Activated CD8-positive, alpha-beta memory T cell treated with anti-CD3 and anti-CD28 coated beads for 1 hour (primary cell): ENCODE measurements at places on chromosomes 5 and 9.
A peak's percentile ranks its signal among the peaks of the same experiment; 100 is the strongest.

DNA sequence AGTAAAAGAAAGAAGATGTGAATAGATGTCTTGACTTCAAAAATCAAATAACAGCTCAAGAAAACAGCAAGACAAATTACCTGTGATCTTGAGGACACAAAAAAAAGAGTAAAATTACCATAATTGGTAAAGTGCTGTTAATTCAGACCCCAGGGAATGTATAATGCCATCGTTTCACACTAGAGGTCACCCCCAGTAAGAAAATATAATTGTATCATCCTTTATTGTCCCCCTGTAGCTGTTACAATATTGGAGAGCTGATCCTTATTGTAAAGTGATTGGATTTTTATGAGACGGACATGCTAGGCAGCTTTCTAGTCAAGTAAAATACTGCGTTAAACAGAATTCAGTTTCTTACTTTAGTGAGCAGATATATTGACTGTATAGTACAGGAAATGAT lies 377.0 kb downstream of the TLE1 start:
- no peak for DNase-seq

- no peak for DNase-seq
Measured at GRCh38 chr5:6814816-6815215, 101.6 kb downstream of the TENT4A start.

GRCh38 chr9:128689293-128689774 lies 312 bp downstream of the SET start:
- DNase-seq, result peak; percentile 20

DNA sequence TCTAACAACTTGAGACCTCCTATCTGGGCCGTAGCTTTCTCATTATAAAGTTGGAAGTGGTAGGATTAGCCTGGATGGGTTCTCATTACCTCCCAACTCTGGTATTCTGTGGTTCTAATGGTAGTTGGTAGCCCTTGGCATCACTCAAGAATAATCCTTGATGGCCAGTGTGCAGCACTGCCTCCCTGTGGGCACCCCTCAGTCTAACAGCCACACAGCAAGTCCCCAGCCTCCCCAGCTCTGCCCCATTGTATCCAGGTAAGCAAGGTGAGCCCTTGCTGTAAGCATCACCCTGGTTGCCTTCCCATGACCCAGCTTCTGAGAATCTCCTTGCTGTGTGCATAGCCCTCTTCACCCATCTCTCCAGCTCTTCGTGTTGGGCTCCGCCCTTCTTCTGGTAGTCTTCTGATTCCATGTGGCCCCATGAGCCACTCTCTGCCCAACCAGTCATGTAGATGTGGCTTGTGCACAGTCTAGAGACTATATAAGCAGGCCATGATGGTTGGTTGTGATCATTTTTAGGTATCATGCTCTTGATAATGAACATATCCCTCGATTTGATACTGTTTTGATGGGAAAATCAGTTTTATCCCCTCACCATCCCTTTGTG lies 57.6 kb upstream of the GRHPR start:
- DNase-seq, result no peak

- DNase-seq, result no peak
Measured at GRCh38 chr5:131942016-131942415, 3.4 kb downstream of the MEIKIN start.

GRCh38 chr5:171961117-171961516 lies 45.3 kb downstream of the FBXW11 start:
- no peak for DNase-seq

- no peak for DNase-seq
Measured at GRCh38 chr5:107324071-107324470, 346.7 kb downstream of the EFNA5 start.

GRCh38 chr5:29960323-29960722 lies 1233.2 kb upstream of the CDH6 start:
- DNase-seq, result no peak

- no peak for DNase-seq
Measured at GRCh38 chr5:94746731-94747124, 128.3 kb downstream of the SLF1 start.

DNA sequence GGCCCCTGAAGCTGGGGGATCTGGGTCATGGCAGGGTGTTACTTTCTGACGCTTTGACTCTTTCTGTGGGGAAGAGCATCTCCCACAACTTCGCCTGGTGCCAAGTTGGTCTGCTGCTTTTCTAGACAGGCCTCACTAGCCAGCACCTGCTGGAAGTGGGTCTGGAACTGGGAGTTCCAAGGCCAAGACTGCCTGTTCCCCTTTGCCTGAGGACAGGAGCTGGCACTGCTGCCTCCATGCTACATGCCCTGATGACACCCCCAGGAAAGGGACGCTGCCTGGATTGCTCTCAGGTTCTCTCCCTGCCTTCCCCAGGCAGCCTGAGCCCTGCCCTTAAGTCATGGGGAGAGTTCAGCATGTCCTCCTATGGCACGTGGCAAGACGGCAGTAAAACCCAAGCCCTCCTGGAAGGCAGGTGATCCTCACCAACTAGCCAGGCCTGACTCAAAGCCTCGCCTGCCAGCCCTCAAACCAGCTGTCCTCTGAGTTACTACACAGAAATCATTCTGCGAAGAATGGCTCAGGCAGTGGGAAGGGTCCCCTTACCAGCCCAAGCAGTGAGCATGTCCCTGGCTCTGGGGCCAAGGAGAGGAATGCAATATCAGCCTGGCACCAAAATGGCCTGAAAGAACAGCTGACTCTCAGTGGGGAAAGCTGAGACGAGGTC lies 35.8 kb downstream of the SEC61B start:
- no peak for DNase-seq

DNA sequence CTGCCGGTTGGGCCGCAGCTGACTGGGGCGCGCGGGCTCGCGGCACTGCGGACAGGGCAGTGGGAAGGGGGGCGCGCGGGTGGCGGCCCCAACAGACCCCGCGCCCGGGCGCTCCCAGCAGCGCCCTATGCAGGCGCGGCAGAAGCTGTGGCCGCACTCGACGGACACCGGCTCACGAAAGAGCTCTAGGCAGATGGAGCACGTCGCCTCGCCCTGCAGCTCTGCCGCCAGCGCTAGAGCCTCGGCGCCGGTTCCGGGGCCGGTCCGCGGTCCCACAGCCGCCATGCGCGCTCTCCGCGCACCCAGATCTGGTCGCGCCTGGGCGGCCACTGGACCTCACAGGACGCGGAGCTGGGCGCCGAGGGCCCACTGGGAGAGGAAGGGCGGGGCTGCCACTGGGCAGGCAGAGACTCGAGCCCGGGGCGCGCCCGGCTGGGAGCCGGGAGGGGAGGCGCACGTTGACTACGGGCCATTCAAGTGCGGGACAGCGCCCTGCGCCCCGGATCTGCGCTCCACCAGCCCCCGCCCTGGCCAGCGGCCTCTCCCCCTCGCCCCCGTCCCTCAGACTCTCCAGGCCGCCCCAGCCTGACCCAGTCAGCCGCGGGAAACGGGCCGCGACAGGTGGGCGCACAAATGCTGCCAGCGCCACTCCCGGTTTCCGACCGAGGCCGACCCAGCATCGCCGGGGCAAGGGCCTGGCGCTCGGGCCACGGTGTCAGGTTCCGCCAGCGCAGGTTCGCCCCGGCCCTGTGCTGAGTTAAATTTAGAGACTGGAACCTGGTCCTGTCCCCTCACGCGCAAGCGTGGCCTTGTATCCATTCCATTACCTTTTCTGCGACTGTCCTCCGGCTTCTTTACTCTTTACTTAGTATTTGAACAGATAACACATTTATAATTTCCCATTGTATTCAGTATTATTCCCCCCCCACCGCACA lies at the start of gene TRIM7:
Gene TRIM7, minus strand, starts transcription at position 371 of the 935 bp plus-strand sequence. Its CDS starts 86 bp downstream, at position 285.
- no peak for DNase-seq

DNA sequence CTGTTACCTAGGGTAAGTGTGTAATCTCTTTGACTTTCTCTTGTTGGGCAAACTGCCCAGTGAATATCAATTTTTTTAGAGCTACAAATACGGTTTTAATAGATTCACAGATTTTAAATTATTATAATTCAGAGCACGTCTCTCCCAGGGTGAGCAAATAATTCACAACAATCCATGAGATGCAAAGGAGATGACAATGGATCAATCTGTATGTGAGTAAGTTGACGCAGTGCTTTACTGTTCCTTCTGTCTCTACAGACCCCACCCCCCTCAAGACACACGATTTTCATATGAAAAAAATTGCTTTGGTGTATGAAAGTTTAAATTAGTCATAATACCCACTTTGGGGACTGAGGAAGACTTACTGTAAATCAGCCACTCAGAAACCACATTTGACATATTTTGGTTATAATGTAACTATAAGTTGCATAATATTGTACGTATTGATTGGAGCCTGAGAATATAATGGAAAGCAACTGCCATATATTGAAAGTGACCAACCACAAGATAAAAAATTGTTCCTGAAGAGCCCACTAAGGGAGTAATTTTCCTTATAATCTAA lies 201.7 kb downstream of the BNC2 start:
- no peak for DNase-seq

- DNase-seq, result no peak
Measured at GRCh38 chr5:30781643-30782042, 411.8 kb upstream of the CDH6 start.

DNA sequence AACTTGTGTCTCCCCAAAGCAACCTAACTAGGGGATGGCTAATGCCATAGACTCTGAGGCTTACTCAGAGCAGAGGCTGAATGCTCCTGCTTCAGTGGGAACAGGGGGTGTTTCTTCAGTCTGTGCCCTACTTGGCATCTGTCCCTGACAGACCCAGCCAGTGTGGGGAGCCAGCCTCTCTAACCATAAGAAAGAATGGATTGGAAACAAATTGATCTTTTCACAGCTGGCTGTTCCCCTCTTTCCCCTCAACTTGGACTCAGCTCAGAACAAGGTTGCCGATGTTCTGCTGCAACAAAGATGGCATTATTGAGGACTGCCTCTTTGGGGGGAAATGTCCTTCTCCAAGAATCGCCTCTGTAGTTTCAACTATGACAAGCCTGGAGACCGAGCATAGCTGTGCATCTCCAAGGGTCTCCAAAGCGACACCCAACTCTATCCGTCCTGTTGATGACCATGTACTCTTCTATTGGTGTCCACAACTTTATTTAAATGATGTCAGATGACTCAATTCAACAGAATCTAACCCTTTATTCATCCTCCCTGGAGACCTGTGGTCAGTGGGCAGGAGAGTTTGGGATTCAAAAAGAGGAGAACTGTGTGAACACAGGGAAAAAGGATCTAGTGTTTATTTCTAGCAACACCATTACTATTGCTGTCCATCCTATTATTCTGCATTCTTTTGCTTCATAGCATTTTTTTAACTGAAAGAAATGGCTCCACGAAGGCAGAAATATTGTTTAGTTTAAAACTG lies 24.7 kb upstream of the TNC start:
- DNase-seq, result no peak

DNA sequence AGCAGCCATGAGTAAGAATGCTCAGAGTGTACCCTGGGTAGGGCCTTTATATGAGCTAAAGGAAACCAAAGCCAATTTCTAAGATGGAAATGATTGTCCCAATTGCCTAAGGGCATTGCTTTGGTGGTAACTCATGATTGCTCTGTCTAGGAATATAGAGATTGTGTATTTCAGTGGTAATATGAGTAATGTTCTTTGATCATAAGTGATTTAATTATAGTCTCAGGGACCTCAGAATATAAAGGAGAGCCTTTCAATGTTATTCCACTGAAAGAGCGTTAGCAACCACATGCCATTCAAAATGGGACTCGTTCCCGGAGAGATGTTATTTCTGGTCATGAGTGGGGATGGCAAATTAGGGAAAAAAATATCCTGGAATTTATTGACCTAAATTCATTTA lies 340.5 kb downstream of the ARHGEF28 start:
- DNase-seq, result no peak

DNA sequence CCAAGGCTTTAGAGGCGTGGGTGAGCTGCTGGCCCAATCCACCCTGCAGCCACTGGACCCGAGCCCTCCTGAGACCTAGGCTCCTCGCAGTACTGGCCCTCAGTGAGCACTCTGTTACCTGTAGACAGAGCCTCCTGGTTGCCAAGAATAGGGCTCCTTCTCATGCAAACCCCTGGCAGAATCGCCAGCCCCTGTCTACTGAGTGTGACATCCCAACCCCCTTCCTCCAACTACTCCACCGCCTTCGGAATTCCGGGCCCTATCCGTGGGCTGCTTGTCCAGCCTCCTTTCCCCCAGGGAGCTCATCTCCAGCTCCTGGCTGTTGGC lies 23.8 kb upstream of the COL5A1 start:
- DNase-seq, result no peak

DNA sequence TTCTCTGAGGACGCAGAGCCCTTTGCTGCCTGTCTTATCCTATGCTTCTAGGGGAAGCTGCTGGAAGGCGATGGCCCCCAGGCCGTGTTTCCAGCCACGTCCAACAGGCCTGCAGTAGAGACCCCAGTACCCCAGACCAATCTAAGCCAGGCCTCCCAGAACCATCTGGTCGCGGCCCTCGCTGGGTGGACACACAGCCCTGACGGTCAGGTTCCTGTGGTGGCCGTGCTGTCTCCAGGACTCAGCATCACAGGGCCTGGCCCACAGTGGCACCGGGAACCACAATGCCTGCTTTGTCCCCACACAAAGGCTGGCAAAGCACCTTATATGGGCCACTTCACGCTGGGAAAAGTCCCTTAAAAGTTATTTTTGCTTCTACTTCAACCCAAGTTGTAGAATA lies 44.5 kb downstream of the SEMA4D start:
- DNase-seq, result no peak

DNA sequence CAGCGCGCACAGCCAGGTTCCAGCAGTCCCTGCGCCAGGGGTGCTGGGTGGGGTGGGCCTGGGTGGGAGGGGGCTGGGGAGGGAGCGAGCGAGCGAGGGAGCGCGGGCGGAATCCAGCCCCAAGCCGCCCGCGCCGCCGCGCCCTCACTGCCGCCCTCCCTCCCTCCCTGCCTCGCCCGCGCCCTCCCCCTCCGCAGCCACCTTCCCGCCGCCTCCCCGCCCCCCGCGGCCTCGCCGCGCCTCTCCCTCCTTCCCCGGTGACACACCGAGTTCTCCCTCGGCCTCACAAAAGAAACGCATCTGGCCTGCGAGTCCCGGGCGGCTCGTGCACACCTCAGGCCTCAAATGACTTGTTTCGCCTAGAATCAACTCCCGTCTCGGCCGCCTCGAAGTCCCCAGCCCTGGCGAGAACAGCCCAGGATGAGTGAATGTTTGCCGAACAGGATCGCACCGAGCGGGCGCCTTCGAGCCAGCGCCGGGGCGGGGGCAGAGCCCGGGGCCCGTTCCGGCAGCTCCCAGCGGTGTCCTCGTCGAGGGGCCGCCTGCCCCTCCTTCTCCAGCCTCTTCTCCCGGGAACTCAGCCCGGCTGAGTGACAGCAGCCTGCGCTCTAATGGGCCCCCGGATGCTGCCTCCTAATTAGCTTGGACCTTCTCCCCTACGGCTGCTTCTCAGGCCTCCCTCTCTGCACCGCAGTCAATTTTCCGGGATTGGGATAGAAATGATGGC lies 371 bp upstream of the PITX1 start:
- DNase-seq, result no peak

- DNase-seq, result no peak
Measured at GRCh38 chr5:34551911-34552433, 104.2 kb upstream of the RAI14 start.
